Tibial artery (tissue), 4 donors: ENCODE measurements at places on chromosomes 13 and 19.

- DNase-seq, result no peak
Measured at GRCh38 chr13:112603641-112604225, 15.8 kb upstream of the TUBGCP3 start.

DNA sequence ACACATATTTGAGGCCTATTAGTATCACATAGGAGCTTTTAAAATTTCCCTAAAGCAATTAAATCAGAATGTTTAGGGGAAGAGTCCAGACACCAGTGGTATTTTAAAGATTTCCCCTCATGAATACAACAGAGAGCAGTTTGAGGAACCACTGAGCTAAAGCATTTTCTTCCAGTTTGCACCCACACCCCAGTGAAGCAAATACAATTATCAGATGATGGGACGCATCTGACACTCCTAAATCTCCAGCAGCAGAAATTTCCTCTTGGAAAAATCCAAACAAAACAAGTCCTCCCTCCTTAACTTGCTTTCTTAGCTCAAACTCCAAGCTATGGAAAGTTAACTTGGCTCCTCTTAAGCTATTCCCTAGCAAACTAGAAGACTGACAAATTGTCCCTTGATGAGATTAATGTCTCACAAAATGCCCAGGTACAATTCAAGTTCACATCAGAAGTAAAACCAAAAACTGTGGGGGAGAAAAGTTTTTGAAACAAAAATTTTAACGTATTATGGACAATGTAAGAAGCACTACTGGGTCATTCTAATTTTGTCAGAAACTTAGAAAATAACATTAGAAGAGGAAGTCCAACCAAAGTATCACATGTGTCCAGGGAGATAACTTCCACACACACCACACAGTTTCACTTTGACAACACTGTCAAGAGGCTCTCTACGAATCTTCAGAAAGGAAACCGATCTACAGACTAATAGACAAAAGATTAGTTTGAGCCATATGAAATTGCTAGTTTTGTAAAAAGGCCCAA is 74.1 kb downstream of the ABCC4 start:
- DNase-seq, result no peak

- DNase-seq, result peak; percentile 42
Measured at GRCh38 chr13:75368167-75368566, 113.8 kb downstream of the TBC1D4 start.

DNA sequence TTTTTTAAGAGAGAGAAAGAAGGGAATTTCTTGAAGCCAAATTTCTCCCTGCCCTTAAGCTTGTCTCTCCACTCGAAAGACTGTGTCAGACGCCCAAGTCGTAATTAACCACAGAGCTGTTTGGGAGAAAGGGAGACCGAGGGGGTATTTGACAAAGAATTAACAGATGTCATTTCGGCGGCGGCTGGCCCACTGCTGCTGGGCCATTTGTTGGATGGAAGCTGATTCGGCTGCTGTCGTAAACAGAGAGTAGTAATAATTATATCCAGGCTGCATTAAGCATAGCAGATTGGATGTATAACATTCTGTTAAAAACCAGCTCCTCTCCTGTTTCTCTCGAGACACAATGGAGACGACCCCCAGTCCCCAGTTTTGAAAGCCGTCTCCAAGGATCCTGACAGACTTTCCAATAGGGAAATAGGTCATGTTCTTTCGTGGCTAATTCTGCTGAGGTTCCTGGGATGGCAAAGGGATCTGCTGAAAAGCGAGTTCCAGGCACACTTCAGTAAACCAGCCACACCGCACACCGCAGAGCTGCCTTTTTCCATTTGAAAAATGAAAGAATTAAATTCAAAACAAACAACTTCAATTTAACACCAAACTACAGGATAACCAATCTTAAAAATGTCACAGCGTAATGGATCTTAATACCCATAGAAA is 71.5 kb downstream of the KCTD15 start:
- DNase-seq, result no peak

DNA sequence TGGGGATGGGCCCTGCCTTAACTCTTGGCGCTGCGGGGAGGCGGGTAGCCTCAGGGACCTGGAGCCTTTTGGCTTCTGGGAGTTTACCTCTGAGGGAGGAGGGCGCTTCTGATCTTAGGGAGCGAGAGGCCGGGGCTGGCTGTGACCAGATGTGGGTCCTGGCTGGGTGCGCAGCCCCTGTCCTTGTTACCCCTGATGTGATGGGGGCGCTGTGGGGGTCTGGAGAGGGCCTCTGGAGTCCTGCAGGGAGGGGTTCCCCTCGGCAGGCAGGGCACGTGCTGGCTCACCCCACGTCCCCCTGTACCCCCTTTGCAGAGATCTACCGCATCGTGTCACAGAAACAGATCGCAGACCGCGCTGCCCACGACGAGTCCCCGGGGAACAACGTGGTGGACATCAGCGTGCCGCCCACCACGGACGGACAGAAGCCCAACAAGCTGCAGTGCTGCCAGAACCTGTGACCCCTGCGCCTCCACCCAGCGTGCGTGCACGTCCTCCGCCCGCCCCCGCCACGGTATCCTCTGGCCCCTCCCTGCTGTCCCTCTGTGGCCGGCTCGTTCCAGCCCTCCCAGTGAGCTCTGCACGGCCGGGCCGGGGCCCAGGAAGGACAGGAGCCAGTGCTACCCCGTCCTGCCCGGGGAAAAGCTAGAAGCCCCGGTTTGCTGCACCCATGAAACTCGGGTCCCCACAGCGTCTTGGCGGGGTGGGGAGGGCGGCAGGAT is 9.8 kb upstream of the MARCHF2 start:
- no peak for DNase-seq

GRCh38 chr13:26037302-26037701 is 14.5 kb downstream of the SHISA2 start:
- DNase-seq, result no peak

GRCh38 chr19:18317961-18318800 is 4.7 kb downstream of the LSM4 start:
- no peak for DNase-seq

- no peak for DNase-seq
Measured at GRCh38 chr13:79185580-79185979, 220.5 kb downstream of the RBM26 start.
